ENCODE measurements at places on chromosomes 13 and 19. TPM values are rescaled to one million over a fixed set of nuclear protein-coding genes. Genes with fewer than 3 reads are reported as not detected.
A peak's percentile ranks its signal among the peaks of the same experiment; 100 is the strongest.

DNA sequence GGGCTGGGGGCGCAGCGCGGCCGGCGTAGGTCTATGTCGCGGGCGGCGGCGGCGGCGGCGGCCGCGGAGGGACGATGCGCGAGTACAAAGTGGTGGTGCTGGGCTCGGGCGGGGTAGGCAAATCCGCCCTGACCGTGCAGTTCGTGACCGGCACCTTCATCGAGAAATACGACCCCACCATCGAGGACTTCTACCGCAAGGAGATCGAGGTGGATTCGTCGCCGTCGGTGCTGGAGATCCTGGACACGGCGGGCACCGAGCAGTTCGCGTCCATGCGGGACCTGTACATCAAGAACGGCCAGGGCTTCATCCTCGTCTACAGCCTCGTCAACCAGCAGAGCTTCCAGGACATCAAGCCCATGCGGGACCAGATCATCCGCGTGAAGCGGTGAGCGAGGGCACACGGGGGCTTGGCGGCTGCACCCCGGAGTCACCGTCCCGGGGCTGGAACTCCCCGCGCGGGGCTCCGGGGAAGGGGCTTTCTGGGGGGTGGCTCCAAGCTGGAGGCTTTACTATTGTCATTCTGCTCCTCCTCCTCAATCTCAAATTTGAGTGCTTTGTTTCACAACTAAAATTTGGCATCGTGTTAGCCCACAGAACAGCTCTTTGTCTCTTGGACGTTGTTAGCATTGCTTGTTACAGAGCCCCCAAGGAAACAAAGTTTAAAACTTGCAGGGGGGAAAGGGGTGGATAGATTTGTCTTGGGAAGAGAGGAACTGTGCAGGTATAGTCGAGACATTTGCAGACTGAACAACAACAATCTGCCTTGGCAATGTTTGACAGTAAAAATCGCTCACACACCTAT is 630 bp downstream of the RAP2A start:
- peak overlapping the region; percentile 99 for H3K27ac ChIP-seq
- peak; percentile 43 for DNase-seq
- H3K4me1 ChIP-seq = peaks cover 7% of the 10 kb centered on the region
- peak overlapping the region; percentile 66 for H3K4me3 ChIP-seq

DNA sequence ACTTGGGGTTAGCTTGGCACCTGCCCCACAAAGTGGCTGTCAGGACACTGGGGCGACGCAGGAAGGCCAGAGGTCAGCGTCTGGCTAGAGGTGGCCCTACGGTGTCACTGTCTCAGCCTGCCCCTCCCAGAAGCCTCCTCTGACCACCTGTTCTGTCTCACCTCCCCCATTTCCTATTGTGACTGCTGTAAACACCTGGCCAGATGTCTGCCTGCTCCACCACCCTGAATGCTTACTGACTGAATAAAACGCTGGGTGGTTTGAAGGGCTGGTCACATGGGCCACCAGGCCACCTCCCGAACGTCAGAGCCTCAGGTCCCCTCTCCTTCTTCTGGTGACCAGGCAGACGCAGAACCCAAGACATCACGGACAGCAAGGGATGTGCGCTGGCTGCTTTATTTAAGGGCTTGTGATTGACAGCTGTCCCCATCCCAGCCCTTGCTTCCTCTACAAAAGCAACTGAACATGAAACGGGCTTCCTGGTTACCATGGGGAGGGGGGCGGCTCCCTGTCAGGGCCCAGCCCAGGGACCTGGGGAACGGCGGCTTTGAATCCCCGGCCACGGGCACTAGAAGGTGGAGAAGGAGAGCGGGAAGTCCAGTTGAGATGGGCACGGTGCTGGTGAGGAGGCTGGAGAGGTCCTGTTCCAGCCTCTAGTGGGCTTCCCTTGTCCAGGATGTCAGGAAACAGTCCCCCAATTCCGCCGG is 6.2 kb downstream of the ELOF1 start:
- H3K36me3 ChIP-seq = no peaks in the 10 kb centered on the region
- H3K4me3 ChIP-seq = no peak overlapping the region
- peak overlapping the region; percentile 85 for H3K27ac ChIP-seq
- no peak for DNase-seq
- no peaks in the 10 kb centered on the region for H3K27me3 ChIP-seq
- H3K4me1 ChIP-seq = peaks cover 1% of the 10 kb centered on the region

The KCNJ14 gene
- 0.64 TPM for total RNA-seq

DNA sequence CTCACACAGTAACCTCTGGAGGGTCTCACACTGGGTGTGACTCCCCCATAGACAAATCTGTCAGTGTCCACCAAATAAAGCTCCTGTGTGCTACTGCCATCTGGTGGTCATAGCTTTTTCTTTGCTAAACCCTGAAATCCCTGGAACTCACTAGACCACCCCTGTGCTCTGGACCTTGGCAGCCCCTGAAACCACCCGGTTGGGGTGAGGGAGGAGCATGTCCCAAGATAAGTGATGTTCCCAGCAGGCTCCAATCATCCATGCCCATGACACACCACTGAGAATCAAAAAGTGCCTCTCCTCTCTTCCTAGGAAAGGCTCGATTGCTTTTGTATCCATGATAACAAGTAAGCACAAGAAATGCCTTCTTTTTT is 6.5 kb upstream of the HSD17B14 start:
- peak; percentile 34 for DNase-seq
- H3K4me1 ChIP-seq = no peaks in the 10 kb centered on the region
- no peak overlapping the region for H3K27ac ChIP-seq
- H3K36me3 ChIP-seq = no peaks in the 10 kb centered on the region
- H3K27me3 ChIP-seq = no peaks in the 10 kb centered on the region
- no peak overlapping the region for H3K4me3 ChIP-seq

The SULT2A1 gene
- 0.96 TPM for total RNA-seq

- no peak overlapping the region for H3K4me3 ChIP-seq
- no peaks in the 10 kb centered on the region for H3K27me3 ChIP-seq
- H3K4me1 ChIP-seq = peaks cover 18% of the 10 kb centered on the region
- no peak overlapping the region for H3K27ac ChIP-seq
- H3K36me3 ChIP-seq = no peaks in the 10 kb centered on the region
These were observed 2.2 kb downstream of the ZNF175 start for GRCh38 chr19:51573331-51573730.

DNA sequence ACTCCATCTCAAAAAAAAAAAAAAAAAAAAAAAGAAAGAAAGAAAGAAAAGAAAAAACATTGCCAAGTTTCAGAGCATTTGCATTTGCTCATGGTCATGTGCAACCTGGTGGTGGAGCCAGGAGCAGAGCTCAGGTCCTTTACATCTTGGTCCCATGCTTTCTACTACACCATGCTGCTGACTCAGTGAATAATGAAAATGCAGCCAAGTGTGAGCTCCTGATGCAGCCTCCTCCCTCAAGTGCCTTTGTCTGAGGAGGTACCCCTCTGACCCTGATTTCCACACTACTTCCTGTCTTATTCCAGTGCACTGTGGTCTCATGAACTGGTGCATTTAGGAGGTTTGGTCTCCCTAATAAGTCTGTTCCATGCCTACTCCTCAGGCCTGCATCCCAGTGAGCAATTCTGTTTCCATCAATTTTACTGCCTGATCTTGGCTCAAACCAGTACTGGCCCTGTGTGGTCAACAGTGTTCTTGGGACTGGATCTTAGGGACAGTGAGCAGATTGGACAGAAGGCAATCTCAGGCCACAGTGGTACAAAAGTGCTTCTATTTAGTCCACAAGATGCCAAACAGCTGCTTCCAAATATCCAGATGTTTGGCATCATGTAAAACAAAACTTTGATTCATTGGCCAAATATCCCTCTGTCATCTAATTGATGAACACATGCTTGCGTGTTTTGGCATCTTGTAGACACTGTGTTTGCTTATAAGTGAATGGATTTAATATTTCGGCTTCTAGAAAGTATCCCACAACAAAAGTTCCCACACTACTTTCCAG is 28.8 kb upstream of the LRCH1 start:
- no peak overlapping the region for H3K27ac ChIP-seq
- no peak overlapping the region for H3K4me3 ChIP-seq
- DNase-seq = no peak

The SEMA6B gene
- 1.00 TPM for total RNA-seq

The PRR22 gene
- 10.5 TPM for total RNA-seq

DNA sequence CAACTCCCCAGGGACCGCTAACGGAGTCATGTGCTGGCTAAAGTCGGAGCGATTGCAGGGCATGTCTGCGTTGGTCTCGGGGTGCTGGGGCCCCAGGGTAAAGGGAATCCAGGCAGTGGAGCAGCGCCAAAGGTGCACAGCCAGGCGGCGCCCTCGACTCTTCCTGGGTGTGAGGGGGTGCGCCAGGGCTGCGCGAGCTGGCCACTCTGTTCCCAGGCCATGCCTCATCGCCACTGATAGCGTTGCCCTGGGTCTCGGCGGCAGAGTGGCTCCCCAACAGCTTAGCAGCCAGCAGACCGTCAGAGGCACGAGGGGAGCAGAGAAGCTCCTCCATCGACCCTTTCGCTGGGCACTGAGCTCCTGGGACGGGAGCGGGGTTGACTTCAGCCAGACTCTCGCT is 152.7 kb downstream of the B3GLCT start:
- H3K27me3 ChIP-seq = peaks cover 10% of the 10 kb centered on the region
- H3K36me3 ChIP-seq = no peaks in the 10 kb centered on the region
- DNase-seq = no peak
- H3K27ac ChIP-seq = no peak overlapping the region
- no peak overlapping the region for H3K4me3 ChIP-seq
- no peaks in the 10 kb centered on the region for H3K4me1 ChIP-seq

DNA sequence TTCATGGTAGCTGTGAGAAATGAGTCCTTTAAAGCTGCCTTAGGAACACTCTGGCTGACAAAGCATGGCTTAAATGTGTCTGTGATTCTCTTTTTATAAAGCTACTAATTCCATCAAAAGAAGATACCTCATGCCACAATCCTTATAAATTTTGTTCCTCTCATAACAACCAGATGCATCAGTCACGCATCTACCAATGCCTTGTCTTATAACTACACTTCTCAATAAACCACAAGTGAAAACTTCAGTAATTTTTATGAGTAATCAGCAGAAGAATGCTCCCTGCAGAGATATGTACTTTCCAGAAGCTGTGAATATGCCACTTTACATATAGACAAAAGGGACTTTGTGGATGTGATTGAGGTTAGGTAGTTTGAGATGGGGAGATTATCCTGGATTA is 147.8 kb downstream of the SUCLA2 start:
- H3K36me3 ChIP-seq = no peaks in the 10 kb centered on the region
- H3K27me3 ChIP-seq = no peaks in the 10 kb centered on the region
- H3K4me1 ChIP-seq = no peaks in the 10 kb centered on the region
- H3K4me3 ChIP-seq = no peak overlapping the region
- no peak overlapping the region for H3K27ac ChIP-seq

The DAZAP1 gene
- total RNA-seq = 38.7 TPM
